ENCODE measurements at places on chromosomes 3 and 15.

- no peak for DNase-seq
These were observed 58.9 kb downstream of the MECOM start for GRCh38 chr3:169604568-169604967.

GRCh38 chr15:78035321-78035751 lies 42.2 kb downstream of the TBC1D2B start:
- no peak for DNase-seq

DNA sequence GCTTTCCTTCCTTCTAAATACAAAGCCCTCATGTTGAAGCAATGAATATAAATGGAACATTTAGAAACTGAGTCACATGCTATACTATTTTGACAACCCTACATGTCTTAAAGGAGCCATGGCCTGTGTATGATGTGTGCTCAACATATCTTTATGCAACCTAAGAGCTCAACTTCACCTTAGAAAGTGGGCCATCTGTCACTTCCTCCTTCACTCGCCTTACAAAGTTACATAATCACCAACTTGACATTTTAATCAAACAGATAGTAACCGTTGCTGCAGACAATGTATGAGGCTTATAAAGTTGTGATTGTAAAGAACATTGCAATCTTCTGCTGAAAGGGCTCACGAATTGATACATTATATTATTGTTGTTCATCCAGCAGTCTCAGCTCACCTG lies 163.6 kb downstream of the SERPINI1 start:
- no peak for DNase-seq

DNA sequence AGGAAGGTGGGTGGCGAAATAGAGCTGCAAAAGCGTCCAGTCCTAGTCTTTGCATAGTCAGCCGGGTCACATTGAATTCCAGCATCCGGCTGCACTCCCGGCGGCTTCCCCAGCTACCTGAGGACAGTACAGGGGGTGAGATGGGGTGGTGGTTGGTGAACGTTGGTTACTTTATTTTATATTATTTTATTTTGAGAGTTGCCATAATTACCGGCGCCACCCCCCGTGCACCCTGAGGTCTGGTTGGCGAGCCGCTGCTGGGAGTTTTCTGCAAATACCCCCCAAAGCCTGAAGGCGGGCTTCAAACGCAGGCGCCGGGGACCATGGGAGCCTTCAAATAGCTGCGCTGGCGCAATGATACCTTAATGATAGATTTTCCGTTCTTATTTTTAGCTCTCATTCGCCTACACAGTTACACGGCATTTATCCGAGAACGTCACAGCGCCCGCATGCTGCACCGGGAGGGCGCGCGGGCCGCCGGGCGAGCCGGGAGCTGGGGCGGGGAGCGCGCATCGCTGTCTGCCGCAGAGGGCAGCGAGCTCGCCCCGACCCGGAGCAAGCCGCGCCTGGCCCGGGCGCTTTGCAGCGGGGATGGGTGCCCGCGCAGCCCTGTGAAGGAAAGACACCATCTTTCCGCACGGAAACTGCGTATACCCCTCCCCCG lies 756 bp upstream of the RASGRF1 start:
- peak; percentile 65 for DNase-seq

GRCh38 chr15:84955089-84955848 lies 26.4 kb upstream of the PDE8A start:
- DNase-seq = peak; percentile 9

- no peak for DNase-seq
These were observed 20.0 kb upstream of the BLM start for GRCh38 chr15:90697175-90697574.

- no peak for DNase-seq
These were observed 651.3 kb downstream of the NSUN3 start for GRCh38 chr3:94714194-94714593.

DNA sequence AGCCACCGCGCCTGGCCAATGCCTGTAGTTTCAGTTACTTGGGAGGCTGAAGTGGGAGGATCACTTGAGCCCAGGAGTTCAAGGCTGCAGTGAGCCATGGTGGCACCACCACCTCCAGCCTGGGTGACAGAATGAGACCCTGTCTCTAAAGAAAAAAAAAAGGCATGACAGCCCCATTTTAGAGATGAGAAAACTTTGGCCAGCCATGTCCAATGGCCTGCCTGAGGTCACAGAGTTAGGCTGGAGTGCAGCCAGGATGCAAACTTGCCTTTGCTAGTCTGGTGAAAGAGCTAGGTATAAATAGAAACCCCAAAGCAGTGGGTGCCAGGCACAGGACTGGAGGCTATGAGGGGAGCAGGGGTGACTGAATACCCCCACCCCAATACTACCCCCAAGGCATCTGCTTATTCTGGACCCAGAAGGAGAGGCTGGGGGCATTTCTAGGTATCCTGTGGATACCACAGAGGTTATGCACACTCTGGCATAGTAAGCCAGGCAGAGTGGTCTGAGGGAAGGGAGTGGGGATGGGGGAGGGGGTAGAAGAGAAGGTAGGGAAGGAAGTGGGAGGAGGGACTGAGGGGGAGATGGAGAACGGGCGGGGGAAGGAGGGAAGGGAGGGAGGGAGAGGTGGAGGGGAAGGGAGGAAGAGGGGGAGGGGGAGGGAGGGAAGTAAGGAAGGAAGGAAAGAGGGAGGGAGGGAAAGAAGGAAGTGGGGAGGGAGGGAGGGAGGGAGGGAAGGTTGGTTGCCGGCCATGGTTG lies 16.2 kb upstream of the C15orf39 start:
- DNase-seq = no peak

DNA sequence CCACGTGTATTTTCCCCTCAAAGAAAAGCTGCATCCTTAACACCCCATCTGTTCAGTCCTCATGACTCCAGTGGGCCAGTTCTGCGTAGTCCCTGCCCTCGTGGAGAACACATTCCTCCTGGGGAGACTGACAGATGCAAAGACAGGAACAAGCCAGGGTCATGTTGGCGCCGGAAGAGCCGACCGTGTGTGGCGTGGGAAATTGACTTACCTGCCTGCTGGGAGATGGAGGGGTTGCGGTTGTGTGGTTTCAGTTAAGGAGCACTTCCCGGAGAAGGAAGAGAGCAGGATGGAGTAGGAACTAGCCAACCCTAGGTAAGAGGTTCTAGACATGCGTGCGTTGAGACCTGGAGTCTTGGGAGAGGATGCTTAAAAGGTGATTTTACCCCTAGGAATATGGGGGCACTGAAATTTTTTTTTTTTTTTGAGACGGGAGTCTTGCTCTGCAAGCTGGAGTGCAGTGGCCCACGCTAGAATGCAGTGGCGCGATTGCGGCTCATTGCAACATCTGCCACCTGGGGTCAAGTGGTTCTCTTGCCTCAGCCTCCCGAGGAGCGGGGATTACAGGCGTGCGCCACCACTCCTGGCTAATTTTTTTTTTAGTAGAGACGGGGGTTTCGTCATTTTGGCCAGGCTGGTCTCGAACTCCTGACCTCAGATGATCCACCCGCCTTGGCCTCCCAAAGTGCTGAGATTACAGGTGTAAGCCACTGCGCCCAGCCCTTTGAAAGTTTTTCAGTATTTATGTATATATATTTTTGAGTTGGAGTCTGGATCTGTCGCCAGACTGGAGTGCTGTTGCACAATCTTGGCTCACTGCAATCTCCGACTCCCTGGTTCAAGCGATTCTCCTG lies 1.4 kb downstream of the VHL start:
- DNase-seq = no peak

DNA sequence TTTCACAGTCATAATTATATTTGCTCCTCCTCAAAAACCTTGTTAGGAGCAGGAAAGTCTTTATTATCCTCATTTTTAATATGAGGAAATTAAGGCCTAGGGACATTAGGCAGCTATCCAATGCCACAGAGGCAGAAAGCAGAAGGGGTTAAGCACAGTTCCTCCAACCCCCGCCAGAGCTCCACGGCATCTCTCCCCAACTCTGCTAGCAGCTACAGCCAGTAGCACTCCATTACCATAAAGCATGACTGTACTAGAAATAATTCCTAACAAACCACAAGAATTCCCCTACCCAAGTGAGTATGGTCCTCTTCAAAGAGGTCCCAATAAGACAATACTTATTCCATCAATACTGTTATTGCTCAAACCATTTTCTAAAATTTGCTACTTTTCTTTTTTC lies 9.8 kb downstream of the HEG1 start:
- DNase-seq = no peak

DNA sequence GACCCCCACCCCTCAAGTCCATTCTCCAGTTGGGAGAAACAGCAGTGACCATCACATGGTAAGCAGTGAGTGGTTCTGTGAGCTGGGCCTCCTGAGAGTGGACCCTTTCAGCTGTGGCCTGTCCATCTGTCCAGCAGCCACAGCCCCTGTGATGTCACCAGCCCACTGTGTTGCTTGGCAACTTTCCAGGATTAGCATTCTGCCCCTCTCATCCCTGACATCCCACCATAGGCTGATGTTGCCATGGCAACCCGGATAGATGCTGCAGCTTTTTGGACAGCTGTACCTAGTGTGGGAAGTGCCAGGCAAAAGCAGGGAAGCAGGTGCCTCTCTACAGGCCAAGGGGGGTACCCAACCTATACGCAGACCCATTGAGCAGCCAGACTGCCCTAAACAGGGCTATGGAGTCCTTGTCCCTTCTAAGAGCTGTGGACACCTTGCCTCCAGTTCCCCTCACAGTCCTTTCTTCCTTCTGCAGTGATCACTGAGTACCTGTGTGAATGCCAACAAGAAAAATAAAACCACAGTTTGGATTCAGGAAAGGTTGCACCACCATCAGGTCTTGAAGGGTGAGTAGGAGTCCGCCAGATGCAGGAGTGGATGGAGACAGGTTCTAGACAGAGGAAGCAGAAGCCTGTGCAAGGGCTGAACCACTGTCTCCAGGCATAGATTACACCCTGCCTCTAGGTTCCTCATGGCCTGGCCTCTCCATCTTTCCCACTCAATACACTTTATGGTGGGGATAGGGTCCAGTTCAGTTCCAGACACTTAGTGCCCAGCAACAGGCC lies at the start of gene DNAH1:
DNAH1 (plus strand) TSS at position 343 of the 788 bp plus-strand sequence. CDS start 6,124 bp downstream, outside the sequence.
- no peak for DNase-seq

- peak; percentile 42 for DNase-seq
These were observed 40.2 kb upstream of the ZBTB20 start for GRCh38 chr3:115187149-115187757.

GRCh38 chr3:112437146-112438022 lies 61.9 kb downstream of the BTLA start:
- no peak for DNase-seq

DNA sequence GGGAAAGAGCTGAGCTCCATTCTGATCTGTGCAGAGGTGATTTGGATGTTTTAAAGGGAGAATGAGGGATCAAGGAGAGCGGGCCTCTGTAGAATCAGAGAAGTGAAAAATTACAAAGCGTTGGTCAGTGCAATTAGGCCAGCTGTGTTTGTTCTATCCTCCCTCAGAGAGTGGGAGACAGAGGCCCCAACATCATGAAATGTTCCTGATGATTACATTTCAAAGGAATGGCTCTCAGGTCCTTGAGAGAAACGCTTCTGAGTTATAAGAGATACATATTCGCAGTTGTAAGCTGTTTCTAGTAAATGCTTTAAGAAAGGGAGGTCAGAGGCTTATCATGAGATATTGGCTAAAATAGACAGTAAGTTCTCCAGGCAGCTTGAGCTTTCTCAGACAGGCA lies 15.7 kb upstream of the CAND2 start:
- DNase-seq = no peak

DNA sequence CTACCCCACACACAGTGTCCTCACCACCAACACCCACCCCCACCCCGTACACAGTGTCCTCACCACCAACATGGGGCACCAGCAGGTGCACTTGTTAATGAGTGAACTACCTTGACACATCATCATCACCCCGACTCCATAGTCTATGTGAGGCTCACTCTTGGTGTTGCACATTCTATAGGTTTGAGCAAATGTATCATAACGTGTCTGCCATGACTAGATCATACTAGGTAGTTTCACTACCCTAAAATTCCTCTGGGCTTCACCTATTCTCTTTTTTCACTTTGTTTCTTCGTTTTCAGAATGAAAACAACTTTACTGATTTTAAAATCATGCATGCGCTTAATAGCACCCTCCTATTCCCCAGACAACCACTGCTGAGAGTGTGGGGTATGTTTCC lies 102.6 kb upstream of the SLC6A6 start:
- DNase-seq = no peak

- no peak for DNase-seq
These were observed 42.2 kb downstream of the TRIM42 start for GRCh38 chr3:140719841-140720614.

DNA sequence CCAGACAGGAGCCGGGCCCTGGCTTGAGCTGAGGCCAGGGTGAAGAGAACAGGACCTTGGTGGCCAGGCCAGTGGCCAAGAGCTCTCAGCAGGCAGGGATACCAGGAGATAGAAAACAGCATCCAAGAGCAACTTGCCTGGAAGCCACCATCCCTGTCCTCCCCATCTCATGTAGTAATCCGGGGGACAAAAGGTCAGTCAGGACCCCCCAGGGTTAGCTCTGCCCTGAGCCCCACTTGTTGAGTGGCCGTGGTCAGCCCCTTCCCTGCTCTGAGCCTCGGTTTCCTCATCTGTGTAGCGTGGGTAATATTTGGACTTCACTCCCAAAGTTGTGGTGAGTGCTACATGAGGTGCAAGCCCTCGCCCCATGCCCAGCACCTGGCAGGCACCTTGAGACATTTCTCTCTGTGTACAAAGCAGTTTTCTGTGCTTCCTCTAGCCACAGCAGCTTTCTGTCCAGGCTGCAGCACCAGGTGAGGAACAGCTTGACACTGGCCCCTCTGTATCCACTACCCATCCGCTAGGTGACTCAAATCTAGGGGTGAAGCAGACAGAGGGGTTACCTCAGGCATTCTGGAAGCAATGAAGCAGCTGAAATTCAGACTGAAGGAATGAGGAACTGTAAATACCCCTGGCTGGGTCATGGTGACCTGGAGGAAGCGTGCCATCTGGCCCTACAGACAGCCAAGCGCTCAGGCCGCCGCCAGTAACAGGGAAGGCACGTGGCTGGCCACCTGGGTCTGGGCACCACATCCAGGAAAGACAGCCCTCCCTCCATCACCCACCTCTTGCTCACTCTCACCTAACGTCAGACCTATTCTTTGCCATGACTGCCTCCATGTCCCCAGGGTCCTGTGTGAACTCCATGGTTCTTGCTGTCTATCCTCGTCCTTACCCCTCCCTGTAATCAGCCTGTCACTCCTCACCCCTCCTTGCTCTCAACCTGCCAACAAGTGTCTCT lies 6.7 kb downstream of the CISH start:
- peak; percentile 76 for DNase-seq

- DNase-seq = no peak
These were observed 539.3 kb upstream of the LMCD1 start for GRCh38 chr3:7962301-7962700.

DNA sequence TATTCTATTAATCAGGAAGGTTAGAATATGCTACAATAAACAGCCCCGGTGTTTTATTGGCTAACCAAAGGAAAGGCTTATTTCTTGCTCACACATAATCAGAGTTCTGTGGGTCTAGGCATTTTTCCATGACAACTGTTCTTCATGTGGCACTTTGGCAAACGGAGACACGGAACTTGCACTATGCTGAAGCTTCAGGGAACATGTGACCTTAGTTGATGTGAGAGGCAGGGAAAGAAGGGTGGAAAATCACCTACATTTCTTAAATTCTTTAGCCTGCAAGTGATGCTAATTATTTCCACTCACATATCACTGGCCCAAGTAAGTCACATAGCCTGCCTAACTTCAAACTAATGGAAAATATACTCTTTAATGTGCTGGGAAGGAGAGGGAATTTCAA lies 344.6 kb downstream of the SV2B start:
- DNase-seq = no peak
